ENCODE measurements at places on chromosomes 5 and 9.

- DNase-seq: no peak
Observed at GRCh38 chr9:122821278-122821943, 7.0 kb downstream of the PDCL start.

DNA sequence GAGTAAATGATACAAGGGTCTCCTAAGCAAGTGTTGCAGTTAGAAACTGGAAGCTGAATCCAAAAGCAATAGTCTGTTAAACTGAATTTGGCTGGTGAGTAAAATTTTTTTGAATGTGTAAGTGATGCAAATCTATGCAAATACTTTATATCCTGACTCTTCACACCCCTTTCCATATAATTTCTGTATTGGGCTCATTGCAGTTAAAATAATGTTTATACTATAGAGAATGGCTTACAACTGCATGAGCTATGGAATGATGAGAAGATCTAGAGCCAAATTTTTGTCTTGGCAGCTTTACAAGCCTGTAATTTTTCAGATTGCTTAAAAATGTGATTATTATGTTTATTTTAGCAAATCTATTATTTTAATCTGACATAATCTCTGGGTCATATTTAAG is 57.0 kb upstream of the GABRA1 start:
- DNase-seq: no peak

DNA sequence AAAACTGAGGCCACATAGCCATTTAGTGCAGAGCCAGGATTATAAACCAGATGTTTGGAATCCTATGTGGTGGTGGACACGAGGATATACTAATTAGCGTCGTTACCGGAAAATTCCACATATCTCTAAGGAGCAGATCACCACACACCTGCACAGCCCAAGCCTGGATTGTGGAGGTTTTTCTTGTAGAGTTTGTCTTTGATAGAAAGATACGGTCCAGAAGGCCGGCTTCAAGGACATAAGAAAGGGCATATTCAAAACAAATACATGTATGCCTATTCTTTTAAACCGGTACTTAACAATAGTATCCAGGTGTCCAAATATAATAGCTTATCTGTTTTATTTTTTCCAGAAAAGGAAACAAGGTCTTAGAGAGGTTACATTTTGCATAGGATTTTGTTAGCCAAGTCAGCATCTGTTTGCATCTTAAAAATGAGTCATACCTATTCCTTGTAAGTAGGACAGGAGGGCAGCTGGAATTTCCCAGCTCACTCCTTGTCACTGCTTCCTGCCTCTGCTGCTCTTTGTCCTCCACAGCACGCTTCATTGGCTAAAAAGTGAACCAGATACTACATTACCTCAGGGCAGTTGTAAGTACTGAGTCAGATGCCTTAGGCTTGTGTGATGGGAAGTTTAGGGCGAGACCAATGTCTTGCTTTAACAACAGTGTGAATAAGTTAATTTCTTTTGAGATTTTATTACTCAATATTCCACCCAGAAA is 3.6 kb downstream of the TMC1 start:
- no peak for DNase-seq

- no peak for DNase-seq
Observed at GRCh38 chr9:98314381-98315066, 59.1 kb upstream of the TBC1D2 start.

DNA sequence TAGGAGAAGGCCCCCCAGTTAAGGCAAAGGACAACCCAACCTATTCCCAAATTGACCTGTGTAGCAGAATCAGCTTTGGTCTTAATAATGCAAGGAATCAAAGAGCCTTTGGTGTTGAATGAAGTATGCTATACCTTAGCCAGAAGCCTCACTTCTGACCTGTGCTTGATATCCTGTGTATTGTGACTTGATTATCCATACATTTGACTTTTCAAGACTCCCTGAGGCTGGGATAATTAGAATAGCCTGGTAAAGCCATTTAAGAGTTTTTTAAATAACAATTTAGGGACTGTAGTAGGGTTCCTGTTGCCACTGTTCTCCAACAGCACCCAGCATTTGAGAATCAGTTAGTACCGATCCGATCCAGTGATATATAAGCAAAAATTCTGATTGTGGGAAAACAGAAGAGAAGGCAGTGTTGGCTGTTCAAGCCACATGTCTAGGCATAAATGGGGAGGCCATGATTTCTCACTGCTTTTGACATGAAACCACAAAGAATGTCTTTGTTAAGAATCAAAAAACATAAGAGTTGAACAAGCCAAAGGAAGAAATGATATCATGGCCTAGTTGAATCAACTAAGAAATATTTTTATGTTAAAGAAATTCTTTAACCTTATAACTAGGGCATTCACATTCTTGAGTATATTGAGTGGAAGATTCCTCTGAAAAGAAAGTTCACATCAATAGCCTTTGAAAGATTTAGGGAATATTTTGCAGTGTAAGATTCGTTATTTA is 98.9 kb downstream of the F2RL2 start:
- no peak for DNase-seq

DNA sequence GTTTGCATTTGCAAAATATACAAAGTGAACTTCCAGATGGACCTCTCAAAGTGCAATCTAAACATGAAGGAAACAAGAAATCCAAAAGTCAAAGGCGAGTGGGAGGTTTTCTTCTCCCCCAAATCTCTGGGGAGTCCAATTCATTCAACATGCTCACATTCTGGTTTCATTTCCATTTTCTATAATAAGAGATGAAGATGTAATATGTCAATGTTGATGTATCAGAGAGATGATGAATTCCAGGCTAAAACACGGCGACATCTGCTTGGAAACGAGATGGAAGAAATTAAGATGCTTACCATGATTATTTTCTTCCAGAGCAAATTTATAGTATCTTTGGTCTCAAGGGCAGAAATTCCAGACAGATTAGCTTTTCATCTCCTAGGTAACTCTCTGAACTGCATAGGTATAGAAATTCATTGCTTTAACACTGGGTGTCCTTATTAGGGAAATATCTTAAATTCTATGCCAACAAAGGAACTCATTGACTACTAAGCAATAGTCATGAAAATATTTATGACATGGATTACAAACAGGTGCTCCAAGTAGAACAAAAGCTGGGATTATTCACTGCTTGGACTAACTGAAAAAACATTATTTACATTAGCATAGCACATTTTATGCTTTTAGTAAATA is 287.9 kb downstream of the SEC61B start:
- DNase-seq: no peak

- no peak for DNase-seq
Observed at GRCh38 chr9:4299005-4299795, 668 bp downstream of the GLIS3 start.

- no peak for DNase-seq
Observed at GRCh38 chr9:127726871-127727270, 8.2 kb downstream of the TOR2A start.

DNA sequence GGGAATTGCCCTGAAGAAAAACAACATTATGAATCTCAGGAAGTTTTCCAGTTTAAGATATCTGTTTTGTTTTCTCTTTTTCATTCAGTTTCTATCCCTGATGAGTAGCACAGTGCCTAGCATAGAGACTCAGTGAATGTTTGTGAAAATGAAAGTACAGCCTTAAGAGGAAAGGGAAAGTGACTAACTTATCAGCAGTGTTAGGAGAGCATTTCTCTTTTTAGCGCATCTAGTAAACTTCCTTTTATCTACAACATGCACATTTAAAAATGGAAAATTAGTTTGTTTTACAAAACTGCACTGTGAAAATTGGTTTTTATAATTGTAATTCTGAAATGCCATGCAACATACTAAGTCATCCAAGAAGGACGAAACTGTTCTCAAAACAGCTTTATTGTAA is 110.8 kb downstream of the SMARCA2 start:
- DNase-seq: no peak

DNA sequence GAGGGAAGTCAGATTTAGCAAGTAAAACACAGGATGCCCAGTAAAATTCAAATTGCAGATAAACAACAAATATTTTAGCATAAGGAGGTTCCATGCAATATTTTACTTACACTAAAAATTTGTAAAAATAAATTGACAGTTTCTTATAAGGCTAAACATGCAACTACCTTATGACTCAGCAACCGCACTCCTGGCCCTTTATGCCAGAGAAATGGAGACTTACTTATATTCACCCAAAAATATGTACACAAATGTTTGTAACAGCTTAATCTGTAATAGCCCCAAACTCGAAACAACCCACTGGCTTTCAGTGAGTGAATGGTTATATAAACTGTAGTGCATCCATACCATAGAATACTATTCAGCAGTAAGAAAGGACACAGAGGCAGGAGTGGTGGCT is 28.6 kb upstream of the TRIM14 start:
- DNase-seq: no peak

- DNase-seq: no peak
Observed at GRCh38 chr9:124292696-124293593, 35.2 kb downstream of the NEK6 start.

- no peak for DNase-seq
Observed at GRCh38 chr5:149702607-149702933, 27.5 kb upstream of the PPARGC1B start.

DNA sequence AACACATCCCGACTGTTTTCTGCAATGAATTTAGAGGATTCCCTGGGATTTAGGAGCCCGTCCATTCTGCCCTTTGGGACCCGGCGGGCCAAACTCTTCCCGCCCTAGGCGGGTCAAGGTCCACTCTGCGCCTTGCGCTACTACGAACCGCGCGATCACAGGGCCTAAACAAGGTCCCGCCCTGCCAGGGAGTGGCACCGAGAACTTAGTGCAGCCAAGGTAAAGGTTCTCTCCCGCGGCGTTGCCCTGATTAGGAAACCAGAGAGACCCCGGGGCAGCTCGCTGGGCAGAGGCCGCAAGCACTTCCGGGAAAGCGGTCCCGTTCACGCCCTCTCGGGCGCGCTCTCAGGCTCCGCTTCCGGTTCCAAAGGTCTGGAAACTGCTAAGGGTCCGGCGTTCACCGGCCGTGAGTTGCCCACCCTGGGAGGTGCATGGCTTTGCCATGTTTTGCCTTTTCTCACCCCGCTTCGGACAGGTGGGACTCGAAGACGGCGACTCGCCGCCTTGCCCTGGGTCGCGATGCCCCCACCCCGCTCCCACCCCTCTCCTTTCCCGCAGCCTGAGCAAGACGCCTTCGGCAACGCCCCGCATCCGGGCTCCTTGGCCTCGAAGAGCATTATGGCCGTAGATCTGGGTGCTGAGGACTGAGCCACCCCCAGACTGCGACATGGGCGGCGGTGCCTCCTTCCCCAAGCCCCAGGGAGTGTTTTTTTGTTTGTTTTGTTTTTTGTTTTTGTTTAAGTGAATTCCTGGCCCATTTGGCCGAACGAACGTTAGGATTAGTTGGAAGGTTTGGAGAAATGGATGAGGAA is 23.4 kb downstream of the HNRNPK start:
- peak; percentile 61 for DNase-seq

DNA sequence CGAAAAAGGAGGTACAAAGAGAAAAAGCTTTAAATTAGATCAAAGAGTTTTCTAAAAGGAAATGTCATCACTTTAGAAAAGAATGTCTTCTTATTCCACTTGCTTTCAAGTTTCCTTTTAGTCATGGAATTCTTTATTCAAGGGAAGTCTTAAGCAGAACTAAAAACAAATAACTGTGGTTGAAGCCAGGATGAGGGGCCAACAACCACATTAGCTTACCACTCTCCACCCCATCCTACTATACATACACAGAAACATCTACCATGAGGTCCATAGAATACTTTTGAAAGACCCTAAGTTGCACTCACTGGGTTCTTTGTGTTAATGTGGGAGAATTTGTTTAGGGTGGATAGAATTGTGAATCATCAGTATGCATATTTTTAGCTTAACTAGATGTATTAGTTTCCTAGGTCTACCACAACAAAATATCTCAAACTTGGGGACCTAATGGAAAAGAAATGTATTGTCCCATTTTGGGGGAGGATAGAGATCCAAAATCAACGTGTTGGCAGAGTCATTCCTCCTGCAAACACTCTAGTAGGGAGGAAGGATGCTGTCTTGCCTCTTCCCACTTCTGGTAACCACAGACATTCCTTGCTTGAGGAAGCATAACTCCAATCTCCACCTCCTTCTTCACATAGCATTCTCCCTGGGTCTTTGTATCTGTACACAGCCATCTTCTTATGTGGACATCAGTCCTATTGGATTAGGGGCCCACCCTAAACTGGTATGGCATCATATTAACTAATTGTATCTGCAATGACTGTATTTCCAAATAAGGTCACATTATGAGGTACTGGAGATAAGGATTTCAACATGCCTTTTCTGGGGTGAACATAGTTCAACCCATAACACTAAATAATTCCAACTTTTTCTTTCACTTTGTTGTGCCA is 239.4 kb downstream of the LURAP1L start:
- no peak for DNase-seq

GRCh38 chr9:107805201-107805600 is 315.6 kb upstream of the KLF4 start:
- no peak for DNase-seq
